ENCODE measurements at places on chromosomes 5 and 9.

- DNase-seq, result no peak
These were observed 303.7 kb downstream of the CCDC171 start for GRCh38 chr9:15856591-15856990.

- DNase-seq, result peak; percentile 89
These were observed 25.0 kb upstream of the HMCN2 start for GRCh38 chr9:130240410-130241197.

DNA sequence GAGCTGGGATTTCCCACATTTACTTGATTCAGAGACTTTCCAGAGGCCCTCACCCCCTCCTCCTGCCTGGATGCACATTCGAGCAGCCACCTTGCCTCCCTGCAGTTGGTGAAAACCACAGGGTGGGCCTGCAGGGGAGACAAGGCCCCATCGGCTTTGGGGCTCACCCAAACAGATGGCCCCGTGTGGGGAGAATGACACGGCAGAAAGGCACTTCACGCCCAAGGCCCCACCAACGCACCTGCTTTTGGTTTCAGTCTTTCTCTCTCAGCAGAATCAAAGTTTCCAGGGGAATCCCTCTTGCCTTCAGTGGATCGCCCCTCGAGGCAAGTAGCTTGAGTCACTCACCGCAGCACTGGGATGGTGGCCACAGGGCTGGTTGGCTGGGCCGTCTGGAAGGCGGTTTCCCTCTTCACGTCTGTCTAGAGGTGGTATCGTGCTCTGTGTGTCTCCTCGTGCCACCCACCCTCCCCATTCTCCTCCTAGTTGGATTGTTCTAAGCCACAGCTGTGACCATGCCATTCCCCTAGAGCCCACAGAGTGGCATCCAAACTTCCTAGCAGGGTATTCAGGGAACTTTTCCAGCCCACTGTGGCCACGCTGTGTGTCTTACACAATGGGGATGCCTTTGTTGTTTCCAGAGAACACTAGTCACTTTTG lies 31.8 kb downstream of the SEC61B start:
- no peak for DNase-seq

GRCh38 chr9:93340091-93340490 lies 111.4 kb upstream of the FAM120A start:
- DNase-seq, result no peak

DNA sequence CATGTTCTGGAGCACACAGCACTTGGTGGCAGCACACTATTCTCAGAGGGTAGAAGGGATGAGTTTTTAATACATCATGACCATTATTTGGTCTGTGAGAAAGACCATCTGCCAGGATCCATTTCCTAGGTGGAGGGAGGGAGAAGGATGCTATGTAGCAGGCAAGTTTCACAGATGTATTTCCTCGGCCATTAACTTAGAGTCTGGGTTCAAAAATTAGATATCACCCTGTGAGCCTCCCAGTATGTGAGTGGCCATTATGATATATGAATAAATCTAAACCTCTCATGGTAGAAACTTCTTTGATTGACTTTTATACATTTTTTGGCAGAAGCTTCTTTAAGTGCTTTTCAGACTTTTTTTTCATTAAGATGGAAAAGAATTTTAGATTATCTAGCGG lies 133.9 kb downstream of the SREK1 start:
- DNase-seq, result no peak

DNA sequence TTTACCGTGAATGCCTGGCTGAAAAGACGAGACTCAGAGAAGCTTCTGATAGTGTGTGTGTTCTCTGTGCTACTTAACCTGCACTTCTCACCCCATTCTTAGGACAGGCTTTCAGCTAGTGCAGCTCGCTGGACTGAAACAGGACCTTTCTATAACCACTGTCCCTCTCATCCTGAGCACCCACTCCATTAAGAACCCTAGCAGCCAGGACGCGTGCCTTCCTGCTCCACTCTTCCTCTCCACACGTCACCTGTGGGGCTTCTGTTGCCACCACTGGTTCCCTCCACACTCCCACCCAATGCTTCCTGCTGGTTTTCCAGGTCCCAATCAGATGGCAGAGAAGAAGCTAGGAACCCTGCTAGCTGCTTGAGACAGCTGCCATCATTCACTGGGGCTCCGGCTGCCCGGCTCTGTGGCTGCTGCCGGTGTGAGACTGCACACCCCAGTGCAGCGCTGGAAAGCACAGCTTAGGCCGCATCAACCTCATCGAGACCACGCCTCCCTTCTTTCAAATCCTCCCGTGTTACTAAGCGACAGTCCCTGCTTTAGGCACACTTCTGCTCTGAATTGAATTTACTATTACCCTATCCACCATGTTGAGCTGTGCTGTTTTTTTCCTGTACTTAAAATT lies 44.0 kb downstream of the RNF130 start:
- DNase-seq, result no peak

Data from NCI-H2029 (cell line).